ENCODE measurements at places on chromosomes 7 and 10. TPM values are rescaled to one million over a fixed set of nuclear protein-coding genes. Genes with fewer than 3 reads are reported as not detected.

GRCh38 chr10:58415757-58416156 lies 30.5 kb downstream of the TFAM start:
- no peaks in the 10 kb centered on the region for H3K36me3 ChIP-seq
- no peak for DNase-seq
- H3K27me3 ChIP-seq = peaks cover 2% of the 10 kb centered on the region
- H3K4me1 ChIP-seq = no peaks in the 10 kb centered on the region

DNA sequence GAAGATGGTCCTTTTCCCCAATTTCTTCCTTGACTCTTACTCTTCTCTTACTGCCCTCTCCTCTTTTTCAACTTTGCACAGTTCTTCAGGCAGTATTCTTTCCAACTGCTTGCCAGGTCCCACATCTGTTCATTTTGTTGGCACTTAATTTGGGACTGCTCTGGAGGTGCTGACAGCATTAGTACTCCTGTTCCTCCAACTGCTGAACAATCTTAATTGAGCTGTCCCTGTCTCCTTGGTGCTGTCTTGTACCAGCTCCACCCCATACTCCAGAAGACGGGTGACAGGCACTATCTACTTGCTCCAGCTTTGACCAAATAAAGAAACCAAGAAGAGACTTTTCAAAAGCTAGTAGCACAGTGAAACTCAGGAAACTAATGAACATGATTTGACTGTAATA lies 160.0 kb downstream of the PDE1C start:
- H3K36me3 ChIP-seq = no peaks in the 10 kb centered on the region
- H3K27me3 ChIP-seq = no peaks in the 10 kb centered on the region
- DNase-seq = no peak
- no peak overlapping the region for H3K4me3 ChIP-seq
- no peaks in the 10 kb centered on the region for H3K4me1 ChIP-seq

Gene GBX1
- total RNA-seq = not detected

Gene GNAT3
- total RNA-seq = not detected

Gene ST8SIA6
- not detected for total RNA-seq
